LoVo (cell line): ENCODE measurements at places on chromosomes 2 and 18.

DNA sequence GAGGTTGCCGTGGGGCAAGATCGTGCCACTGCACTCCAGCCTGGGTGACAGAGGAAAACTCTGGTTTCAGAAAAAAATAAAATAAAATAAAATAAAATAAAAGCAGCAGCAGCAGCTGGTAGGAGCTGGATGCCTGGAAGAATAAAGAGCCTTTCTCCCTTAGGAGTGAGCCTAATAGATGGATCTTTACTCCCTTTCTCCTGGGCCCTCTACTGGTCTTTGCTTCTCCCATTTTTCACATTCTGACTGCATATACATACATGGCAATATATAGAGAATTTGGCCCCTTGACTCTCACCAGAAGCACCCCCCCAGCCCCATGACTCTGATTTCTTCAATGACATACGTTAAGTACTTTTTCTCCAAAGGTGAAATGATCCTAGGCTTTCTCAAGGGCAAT is 9.8 kb upstream of the MALT1 start:
- no peak for DNase-seq

- DNase-seq: no peak
Measured at GRCh38 chr2:222952204-222952603, 91.4 kb downstream of the ACSL3 start.

DNA sequence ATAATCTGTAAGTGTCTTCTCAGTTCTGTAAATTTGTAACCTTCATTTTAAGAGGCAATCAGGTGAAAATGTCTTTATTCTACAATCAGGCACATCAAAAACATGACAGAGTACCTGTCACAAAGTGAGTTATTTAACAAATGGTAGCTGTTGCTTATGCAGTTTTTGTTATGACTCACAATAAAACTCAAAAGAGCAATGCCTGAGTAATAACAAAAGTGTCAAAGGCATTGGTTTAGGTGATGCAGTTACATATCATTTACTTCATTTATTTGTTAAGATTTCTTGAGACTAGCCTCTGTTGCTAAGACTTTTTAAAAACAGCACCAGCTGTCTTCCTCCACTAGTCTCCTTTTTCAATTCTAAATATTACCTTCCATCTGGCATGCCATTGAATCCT is 177.8 kb downstream of the KIAA1328 start:
- DNase-seq: no peak

- DNase-seq: no peak
Measured at GRCh38 chr2:156380117-156380645, 47.7 kb upstream of the NR4A2 start.

DNA sequence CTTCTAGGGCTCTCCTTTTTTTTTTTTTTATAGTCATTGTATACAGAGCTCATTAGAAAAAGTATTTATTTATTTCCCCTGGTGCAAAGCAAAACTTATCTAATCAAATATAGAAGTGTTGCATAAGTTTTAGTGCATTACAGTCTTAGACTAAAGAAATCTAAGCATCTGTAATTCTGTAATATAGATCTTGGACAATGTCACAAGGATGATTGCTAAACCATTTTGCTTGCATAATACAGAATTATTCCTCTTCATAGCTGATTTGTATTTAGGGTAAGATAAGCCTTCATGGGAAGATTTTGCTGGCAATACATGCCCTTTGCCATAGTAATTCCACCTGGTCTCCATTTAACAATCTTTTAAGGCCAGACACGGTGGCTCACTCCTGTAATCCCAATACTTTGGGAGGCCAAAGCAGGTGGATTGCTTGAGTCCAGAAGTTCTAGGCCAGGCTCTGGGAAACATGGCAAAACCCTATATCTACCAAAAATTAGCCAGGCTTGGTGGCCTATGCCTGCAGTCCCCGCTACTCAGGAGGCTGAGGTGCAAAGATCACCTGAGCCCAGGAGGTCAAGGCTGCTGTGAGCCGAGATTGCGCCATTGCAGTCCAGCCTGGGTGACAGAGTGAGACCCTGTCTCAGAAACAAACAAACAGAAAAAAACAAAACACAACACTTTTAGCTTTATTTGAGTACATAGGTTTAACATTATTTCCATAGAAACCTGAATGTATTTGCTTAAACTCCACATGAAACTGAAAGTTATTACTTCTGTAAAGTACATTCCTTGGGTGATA is 2.2 kb upstream of the ACADL start:
- DNase-seq: no peak

- peak; percentile 15 for DNase-seq
Measured at GRCh38 chr2:155223781-155224406, 525.4 kb downstream of the KCNJ3 start.

GRCh38 chr2:85591563-85591962 is 4.0 kb upstream of the RNF181 start:
- no peak for DNase-seq

DNA sequence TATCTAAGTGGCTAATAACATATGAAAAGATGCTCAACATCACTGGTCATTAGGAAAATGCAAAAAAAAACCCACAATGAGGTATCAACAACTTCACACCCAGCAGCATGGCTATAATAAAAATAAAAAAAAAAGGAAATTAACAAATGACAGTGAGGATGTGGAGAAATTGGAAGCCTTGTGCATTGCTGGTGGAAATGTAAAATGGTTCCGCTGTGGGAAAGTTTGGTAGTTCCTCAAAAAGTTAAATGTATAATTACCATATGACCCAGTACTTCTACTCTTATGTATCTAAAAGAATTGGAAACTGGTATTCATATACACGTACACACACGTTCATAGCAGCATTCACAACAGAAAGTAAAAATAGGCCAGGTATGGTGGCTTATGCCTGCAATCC is 15.5 kb upstream of the CACNB4 start:
- no peak for DNase-seq

GRCh38 chr2:221588306-221588985 is 16.3 kb upstream of the EPHA4 start:
- DNase-seq: no peak

GRCh38 chr2:231467016-231467545 is 2.8 kb upstream of the NCL start:
- no peak for DNase-seq

DNA sequence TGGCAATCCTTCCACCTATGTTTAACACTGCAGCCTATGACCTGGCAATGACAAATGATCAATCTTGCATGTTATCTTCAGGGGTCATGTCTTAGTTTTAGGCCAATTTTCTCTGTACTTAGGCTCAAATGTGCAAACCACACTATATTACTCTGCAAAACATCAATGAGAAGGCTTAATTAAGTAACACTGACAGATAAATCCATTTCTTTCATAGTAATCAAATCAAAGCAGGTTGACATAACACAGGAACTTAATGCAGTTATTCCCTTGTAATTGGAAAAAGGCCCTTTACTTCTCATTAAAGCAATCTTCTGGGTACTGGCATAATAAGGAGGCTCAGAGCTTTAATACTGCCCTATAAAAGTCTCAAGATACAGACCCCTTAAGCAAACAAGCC is 114.4 kb downstream of the TCF4 start:
- no peak for DNase-seq

GRCh38 chr2:136404176-136404575 is 286.2 kb upstream of the CXCR4 start:
- DNase-seq: no peak

DNA sequence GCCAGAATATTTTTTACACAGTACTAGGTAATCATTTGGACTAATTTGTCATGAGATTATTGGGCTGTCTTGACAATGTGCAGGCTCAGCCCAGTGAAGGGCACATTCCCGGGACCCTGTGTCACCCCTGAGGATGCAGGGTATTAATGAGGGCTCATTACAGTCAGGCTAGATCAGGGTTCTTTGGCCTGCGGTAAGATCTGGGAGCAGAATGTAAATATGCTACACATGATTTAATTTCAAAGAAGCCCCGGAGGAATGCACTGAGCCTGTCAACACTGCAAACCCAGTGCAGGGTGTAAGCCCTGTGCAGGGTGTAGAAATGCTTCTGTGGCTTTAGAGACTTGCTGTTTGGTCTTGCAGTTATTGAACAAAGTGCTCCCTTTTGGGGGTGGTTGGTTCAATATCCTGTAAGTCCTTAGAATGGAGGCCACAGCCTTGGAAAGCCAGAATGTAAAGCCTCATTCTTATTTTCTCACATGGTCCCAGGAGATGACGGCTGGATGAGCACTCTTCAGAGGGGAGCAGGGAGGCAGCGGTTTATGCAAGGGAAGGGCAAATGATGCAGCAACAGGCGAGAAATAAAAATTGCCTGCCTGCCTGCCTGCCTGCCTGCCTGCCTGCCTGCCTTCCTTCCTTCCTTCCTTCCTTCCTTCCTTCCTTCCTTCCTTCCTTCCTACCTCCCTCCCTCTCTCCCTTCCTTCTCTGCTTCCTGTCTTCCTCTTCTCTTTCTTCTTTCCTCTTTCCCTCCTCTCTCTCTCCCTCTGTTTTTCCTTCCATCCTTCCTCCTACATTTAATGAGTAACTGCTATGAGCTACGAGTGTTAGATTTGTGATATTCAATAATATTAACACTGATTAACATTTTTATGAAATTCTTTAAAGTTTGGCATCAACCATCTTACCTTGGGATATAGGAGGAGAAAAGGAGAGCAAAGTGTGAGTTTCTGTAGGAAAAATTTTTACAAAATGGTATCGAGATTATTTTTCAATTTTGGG is 148.8 kb downstream of the VAPA start:
- no peak for DNase-seq

- no peak for DNase-seq
Measured at GRCh38 chr2:130871843-130872740, 35.4 kb downstream of the ARHGEF4 start.

- no peak for DNase-seq
Measured at GRCh38 chr2:71614976-71615766, 161.8 kb downstream of the DYSF start.

GRCh38 chr18:57353940-57354461 is 1.6 kb downstream of the ST8SIA3 start:
- no peak for DNase-seq

DNA sequence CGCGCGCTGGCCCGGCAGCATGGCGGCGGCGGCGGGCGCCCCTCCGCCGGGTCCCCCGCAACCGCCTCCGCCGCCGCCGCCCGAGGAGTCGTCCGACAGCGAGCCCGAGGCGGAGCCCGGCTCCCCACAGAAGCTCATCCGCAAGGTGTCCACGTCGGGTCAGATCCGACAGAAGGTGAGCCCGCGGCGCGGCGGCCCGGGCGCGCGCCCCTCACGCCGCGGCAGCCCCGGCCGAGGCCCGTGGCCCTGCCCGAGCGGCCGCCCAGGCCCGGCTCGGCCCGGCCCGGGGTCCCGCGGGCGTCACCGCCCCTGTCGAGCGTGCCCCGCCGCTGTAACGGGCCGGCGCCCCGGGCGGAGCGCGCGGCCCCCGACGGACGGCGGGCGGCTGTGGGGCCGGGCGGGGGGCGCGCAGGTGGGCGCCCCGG is 218 bp downstream of the DGKD start:
- DNase-seq: no peak

GRCh38 chr2:214322662-214323061 is 88.2 kb upstream of the VWC2L start:
- no peak for DNase-seq

DNA sequence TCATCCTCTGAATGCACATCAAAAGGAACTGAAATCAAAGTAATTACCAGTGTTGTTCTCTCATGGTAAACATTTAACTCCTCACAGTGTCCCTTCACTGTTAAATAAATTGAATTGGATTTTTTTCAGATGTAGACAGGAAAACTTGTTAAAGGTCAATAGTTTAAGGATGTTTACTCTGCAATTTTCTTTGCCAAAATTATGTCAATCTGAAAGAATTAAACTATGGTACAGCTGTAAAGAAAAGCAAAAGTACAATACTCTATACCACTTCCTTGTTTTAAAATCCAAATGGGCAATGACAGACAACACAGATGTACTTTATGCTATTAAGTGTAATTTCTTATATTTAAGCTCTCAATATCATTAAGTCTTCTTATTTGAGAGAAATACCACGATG is 153.2 kb downstream of the WDPCP start:
- no peak for DNase-seq

GRCh38 chr2:33108483-33109443 is 162.0 kb downstream of the LTBP1 start:
- DNase-seq: no peak

DNA sequence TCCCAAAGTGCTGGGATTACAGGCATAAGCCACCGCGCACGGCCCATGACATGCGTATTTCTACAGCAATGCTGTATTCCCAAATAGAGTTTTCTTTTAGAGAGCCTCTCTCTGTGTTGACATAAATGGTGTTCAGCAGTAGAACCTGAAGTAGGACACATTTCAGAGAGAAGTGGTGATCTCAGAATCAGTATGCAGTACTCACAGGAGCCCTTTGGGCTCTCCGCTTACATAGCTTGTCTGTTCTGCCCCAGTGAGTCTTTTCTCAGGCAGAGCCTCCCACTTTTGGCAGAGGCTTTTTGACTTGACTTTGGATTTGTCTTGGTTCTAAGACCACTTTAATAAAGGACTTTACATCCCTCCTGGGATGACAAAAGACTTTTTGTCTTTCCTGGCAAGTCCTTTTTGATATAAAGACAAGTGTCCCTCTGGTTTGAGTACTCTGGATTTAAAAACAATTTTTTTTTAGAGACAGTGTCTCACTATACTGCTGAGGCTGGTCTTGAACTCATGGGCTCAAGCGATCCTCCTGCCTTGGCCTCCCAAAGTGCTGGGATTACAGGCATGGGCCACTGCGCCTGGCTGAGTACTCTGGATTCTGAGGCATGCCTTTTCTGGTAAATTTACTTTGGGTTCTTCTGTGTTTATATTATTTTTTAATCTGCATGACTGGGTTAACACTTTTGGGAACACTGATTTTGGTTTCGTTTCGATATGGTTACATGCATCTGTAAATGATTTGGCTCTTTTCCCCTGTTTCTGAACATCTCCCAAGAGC is 113.3 kb downstream of the SMAD2 start:
- no peak for DNase-seq

DNA sequence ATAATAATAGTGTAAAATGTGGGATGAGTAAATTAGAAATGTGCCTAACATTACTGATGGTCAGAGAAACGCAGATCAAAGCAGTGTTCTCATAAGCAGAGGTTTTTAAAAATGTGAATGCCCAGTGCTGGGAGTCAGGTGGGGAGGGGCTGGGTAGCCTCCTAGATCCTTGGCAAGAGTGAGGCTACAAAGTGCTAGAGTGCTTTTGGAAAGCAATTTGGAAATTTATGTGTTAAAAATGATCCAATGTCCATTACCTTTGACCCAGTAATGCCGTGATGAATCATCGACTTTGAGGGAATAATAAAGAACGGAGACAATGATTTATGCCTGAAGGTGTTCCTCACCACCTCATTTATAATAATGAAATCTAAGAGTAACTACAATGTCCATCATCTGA is 44.9 kb upstream of the TWIST2 start:
- DNase-seq: peak; percentile 1

- DNase-seq: no peak
Measured at GRCh38 chr2:37634914-37635503, 36.4 kb downstream of the CDC42EP3 start.

DNA sequence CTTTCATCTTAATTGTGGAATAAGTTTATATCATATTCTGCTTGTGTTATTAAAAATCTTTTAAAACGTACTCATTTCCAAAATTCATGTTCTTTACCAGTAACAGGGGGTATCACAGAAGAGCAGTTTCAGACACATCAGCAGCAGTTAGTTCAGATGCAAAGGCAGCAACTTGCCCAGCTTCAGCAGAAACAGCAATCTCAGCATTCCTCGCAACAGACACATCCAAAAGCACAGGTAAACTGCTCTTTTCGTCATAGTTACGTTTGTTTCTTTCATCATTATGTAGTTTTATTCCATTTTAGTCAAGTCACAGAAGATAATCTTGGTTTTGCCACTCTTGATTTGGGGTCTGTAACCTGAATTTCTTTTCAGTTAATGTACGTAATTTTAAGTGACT is 93.5 kb upstream of the KIF5C start:
- no peak for DNase-seq
